Frontal cortex (tissue), 4 donors: ENCODE measurements at places on chromosomes 11 and 22.

DNA sequence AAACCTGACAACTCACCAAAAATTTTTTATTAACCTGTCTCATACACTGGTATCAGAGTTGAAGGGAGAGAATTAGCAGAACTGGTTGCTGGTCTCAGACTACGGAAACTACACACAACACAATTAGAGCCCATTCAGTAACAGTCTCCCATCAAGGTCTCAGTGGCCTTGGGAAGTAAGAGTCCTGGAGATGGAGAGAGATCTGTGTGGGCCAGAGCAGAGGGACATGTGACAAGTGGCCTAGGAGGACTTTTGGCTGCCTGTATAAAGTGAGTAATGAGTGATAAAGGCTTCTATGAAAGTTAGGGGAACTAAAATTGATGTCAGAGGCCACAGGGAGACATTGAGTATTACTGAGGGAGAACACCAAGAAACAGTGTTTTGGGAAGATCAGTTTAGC is 58.9 kb downstream of the PARVA start:
- no peak for DNase-seq

DNA sequence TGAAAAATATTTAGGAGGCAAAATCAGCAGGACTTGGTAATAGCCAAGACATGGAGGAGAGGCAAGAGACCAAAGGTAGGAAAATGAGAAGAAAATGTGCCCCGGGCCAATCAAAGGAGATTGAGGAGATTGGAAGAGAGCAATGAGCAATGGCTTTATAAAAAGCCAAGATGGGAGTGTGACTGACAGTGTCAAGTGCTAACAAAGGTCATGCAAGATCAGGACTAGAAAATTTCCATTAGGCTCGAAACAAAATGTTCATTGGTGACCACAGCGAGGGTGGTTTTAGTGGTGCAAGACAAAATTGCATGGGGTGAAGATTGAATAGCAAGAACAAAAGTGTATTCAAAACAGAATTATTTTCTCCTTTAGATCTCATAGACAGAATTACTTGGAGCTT is 45.2 kb upstream of the TBCEL start:
- DNase-seq = no peak

- no peak for DNase-seq
Observed at GRCh38 chr22:47781427-47782111, 1019.1 kb downstream of the TBC1D22A start.

DNA sequence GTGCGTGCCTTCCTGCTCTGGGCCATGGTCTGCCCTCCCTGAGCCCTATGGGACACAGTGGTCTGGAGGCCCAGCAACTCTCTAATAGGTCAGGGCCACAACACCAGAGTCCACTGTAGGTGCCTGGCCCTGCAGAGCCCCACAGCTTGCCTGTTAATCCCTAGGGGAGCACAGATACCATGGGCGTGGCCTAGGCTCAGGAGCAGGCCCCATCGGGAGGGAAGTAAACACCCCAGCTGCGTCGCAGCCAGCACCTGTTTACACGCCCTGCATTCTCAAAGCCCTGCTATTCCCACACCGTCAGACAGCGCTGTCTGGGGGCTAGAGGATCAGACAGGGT is 2.5 kb downstream of the KCTD17 start:
- no peak for DNase-seq
